ENCODE measurements at places on chromosomes 5 and 9.

DNA sequence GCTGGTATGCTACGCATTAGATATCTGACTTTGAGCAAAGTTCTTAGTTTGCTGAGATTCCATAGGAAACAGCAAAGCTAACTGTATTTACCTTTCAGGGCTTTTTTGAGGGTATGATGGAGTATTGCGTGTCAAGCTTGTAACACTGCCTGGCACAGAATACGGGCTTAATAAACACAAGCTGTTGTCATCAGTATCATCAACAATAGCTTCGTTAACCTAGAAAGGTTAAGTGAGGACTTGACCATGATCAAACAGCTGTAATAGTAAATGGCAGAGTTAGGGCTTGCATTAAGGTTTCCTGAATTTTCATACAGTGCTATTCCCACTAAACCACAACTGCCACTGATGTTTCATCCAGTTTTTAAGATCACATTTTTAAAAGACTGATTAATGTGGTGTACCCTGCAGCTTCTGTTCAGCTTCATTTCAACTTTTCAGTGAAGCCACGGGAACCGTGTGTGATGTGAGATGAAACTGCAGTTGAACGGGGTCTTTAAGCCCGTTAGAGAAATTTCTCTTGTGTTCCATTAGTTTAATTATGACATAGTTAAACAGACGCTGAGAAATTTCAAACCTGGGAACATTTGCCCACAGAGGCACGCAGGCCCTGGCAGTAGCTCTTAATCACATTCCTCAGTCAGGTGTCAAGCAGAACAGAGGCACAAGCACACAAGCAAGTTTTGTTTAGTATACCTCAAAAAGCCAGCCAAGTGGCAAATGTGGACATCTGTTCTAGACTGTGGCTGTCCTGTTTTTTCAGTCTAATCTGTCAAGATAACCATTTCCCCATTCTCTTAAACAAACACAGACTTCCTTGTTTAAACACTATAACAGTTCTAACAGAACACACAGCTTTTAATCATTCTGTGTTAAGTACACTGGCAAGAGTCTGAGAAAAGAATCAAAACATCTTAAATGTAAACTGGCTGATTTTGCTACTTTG, 147.1 kb downstream of the ZNF608 start:
- DNase-seq, result no peak

- DNase-seq, result no peak
These were observed 1.9 kb downstream of the CDH18 start for GRCh38 chr5:19986031-19986619.

DNA sequence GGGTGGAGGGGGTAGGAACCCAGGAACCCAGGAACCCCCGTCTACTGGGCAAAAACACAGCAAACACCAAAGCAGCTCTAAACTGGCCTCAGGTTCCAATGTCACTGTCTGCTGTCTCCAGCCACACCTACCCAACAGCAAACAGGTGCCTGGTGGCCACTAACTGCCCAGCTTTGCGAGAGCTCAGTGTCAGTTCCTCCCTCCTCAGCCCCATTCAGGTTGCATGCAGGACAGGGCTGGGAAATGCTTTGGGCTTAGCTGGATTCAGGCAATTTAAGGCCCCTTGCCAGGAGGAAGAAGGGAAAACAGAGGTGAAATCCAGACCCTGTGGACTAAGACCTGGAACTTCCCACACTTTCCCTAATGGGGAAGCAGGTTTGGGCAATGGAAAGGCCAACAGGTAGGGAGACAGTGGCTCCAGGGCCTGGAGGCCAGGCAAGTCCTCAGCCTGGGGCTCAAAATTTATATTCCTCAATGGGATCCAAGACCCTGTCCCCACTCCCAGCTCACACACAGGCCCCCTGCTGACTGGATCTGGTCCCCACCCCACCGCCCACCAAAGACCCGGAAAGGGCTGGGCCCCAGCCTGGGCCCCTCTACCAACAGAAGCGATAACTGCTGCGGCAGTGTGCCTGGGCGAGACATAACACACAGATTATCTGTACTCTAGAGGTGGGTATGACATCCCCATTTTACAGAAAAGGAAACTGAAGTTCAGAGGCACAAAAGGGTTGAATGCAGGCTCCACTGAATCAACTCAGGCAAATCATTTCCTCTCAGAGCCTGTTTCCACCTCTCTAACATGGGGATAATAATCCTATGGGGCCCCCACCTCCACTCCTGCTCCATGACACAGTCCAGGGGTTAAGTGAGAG, 3.5 kb downstream of the EEIG1 start:
- DNase-seq, result no peak

- no peak for DNase-seq
These were observed 3.5 kb upstream of the CNTFR start for GRCh38 chr9:34592895-34593601.

DNA sequence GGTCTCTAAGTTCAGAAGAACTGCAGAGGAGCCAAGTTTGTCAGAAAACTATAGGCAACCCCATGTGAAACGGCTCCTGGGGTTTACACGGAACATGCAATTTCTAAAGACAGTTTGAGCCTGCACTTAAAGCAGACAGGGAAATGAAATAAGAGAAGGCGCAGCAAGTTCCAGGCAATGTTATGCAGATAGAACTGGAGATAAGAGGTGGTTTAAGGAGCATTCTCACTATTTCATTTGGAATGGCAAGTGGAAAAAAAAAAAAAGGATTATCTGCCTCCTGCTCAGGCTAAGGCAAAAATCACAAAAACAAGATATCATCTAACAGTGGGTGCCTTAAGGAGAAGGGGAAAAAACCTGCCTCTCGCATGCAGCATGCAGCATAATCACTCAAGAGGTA, 2252.4 kb downstream of the MAT2B start:
- no peak for DNase-seq

DNA sequence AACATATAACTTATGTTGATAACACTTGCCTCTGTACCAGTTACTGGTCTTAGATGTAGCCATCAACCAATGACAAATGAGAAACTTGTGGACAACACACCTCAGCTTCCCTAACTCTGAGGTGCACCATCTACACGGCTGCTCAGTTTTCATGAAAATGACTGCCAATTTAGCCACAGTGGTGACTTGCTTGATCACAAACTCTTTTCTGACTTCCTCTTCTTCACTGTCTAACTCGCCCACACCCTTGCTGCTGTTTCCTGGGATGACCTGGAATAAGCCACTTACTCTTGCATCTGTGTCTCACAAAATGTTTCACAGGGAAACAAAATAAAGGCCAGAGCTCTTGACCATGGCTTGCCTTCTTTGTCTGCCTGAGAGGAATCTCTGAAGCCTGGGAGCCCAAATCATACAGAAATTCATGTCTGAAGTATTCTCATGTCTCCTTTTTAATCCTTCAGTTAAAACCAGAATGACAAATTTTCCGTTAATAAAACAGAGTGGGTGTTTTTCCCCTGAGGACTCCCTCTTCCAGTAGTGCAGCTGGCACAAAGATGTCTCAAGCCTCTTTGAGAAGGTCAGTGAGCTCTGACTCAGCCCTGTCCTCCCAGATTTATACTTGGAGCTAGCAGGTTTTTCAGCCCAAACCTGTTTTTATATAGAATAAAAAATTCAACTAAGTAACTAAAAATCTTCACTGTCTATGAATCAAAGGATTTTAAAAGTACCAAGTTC, 126.5 kb upstream of the PAM start:
- DNase-seq, result no peak

GRCh38 chr9:124810663-124811355, 33.9 kb downstream of the OLFML2A start:
- no peak for DNase-seq

GRCh38 chr5:143251190-143251589, 152.3 kb downstream of the NR3C1 start:
- DNase-seq, result no peak

DNA sequence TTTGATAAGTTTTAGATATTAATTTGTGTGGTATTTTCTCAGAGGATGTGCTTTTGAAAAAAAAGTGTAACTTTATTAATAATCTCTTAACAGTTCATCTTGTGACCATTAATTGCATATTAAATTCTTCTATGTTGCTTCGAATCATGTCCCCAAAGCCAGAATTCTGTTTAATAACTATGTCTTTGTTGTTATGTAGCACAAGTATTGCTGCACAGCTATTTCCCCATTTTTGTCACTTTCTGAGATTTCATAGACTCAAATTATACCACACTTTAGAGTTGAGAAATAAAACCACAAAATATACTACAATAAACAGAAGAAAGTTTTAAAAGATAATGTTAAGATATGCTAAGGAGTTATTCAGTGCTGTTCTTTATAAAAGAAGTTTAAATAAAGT, 2.8 kb downstream of the MEF2C start:
- DNase-seq, result no peak

GRCh38 chr5:134437847-134438581, 26.3 kb upstream of the CDKN2AIPNL start:
- no peak for DNase-seq

- DNase-seq, result no peak
These were observed 403.1 kb upstream of the ZNF608 start for GRCh38 chr5:125149527-125149926.

- DNase-seq, result no peak
These were observed 55.6 kb upstream of the C6 start for GRCh38 chr5:41268894-41269293.

DNA sequence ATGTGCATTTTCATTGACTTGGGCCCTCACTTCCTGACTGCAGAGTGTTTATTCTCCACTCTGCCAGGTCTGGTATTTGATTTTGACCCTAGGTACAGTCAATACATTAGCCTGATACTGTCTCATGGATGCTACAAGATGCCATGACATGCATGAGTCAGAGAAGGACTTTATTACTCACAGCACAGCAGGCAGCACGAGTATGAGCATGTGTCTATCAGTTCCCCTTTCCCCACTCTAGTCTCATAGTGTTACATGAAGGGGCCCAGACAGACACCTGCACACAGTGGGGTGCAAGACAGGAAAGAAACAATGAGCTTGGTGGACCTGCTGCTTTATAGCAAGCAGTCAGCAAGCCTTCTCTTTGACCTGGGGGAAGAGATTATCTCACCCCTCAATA, 19.6 kb downstream of the ITGA2 start:
- no peak for DNase-seq

GRCh38 chr5:147359581-147359980, 124.8 kb downstream of the STK32A start:
- no peak for DNase-seq

DNA sequence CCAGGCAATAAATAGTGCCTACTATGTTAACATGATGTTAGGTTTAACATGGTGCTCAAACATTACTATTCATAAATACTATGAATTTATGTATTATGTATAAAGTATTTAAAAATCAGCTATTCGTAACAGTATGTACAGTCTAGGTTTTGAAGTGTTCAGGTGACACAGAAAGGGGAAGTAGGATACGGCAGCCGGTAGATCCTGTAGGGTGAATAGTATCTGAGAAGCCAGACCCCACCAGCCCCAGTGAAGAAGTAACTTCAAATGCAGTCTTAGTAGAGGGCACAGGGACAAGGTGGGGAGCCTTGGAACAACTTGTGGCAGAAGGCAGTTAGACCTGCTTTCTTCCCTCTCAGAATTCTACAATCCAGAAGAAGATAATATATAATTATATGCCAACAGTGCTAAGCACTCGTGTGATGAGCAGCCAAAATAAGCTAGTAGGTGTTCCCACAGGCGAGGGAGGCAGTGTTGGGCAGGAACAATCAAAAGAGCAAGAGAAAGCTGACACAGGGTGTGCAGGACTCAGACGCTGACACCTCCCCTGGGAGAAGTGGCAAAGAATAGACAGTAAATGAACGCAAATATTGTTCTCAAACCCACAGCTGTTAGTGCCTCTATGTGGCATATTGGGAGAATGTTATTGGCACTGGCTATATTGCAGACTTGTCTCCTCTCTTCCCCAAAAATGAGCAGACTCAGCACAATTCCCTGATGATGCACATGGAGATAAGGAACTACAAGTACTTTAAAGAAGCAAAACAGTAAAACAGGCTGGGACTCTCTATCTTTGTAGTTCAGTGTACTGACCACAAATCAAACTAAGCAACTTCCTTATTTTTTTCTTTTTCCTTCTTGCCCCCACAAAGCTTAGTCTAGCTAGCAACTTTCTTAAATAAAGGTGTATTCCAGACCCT, 4.6 kb downstream of the ZNF367 start:
- no peak for DNase-seq

GRCh38 chr9:100637787-100638186, 59.9 kb downstream of the CAVIN4 start:
- no peak for DNase-seq

- DNase-seq, result no peak
These were observed 26.1 kb upstream of the RETREG1 start for GRCh38 chr5:16642867-16643266.

DNA sequence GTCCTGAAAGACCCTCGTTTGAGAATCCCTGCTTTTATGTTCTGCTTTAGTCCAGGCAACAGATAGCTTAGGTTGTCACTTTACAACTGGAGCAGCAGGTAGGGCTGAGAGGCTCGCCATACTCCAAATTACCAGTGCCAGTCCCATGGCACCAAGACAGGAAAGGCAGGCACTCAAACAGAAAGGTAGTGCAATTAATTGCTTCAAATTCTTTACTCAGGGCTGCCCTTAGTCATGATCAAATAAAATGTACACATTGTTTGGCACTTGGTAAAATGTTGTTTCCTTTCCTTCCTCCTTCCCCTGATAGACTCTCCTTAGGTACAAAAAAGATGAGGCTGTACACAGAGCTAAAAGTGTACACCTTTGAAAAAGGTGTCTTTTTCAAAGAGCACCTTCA, 115.8 kb upstream of the CCDC152 start:
- DNase-seq, result no peak

DNA sequence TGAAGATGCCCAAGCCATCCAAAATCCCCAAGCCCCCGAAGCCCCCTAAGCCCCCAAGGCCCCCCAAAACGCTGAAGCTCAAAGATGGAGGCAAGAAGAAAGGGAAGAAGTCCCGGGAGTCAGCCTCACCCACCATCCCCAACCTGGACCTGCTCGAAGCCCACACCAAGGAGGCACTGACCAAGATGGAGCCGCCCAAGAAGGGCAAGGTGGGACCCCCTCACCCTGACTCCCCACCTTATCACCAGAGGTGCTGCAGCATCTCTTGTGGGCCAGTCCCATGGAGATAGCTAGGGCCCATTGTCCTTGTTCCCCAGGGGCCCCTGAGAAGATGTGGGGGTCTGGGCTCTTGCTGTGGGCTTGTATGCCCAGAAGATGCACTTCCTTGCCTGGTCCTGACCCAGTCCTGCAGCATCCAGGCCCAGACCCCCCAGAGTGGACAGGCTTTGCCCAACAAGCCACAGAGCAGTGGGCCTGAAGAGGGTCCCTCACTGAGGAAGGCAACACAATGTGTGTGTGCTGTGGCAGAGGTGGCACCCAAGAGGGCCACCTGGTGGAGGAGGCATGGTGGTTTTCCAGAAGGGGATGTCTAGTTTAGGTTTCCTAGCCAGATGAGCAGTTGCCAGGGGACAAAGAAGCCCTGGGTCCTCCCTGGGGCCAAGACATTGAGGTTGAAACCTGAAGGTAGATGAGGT, 84.1 kb downstream of the PHF2 start:
- no peak for DNase-seq

- no peak for DNase-seq
These were observed 40.7 kb downstream of the ASTN2 start for GRCh38 chr9:117374076-117374725.
